Panc1 (cell line): ENCODE measurements at places on chromosomes 13 and 19.

DNA sequence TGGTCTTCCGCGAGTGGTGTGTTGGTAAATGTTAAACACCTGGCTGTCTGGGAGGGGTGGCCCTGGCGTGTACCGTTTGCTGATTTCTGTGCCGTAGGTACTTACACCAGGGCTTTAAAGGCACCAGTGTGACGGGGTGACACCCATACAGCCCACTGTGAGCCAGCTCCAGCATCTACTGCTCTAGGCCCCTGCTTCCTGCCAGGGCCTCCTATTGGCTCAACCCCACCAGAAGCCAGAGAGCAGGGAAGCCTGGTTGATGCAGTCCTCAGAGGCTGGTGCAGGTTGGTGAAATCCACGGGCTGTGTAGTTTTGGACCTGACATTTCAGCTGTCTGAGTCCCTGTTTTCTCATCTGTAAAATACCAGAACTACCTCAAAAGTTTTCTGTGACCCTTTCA lies 30.4 kb downstream of the ARHGEF7 start:
- no peak for DNase-seq

- DNase-seq = no peak
Measured at GRCh38 chr19:31385744-31386143, 36.5 kb upstream of the TSHZ3 start.

GRCh38 chr13:107117327-107118012 lies 549.5 kb upstream of the ARGLU1 start:
- DNase-seq = no peak

- DNase-seq = no peak
Measured at GRCh38 chr13:89568746-89569145, 1778.7 kb upstream of the MIR17HG start.

GRCh38 chr13:102724923-102725322 lies 30.1 kb upstream of the METTL21C start:
- no peak for DNase-seq

GRCh38 chr13:77329911-77330584 lies 3.2 kb upstream of the MYCBP2 start:
- DNase-seq = no peak

DNA sequence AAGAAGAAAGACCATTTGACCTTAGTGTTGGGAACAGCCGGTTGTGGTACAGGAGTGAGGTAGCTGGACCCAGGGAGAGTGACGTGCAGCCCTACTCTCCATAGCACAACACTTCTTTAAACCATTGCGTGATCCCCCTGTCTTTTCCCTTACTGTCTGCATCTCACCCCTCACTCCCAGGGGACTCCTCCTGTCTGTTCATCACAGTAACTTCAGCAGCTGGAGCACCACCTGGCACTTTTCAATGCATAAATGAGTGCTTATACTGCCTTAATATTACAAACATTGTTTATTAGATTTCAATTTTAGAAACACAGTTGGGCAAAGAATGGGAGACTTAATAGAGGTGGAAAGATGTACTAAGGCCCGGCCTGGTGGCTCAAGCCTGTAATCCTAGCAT lies 285.5 kb downstream of the UQCRFS1 start:
- DNase-seq = no peak

GRCh38 chr19:33052352-33052972 lies 12.2 kb downstream of the RHPN2 start:
- no peak for DNase-seq
